ENCODE measurements at places on chromosomes 2 and 18.

DNA sequence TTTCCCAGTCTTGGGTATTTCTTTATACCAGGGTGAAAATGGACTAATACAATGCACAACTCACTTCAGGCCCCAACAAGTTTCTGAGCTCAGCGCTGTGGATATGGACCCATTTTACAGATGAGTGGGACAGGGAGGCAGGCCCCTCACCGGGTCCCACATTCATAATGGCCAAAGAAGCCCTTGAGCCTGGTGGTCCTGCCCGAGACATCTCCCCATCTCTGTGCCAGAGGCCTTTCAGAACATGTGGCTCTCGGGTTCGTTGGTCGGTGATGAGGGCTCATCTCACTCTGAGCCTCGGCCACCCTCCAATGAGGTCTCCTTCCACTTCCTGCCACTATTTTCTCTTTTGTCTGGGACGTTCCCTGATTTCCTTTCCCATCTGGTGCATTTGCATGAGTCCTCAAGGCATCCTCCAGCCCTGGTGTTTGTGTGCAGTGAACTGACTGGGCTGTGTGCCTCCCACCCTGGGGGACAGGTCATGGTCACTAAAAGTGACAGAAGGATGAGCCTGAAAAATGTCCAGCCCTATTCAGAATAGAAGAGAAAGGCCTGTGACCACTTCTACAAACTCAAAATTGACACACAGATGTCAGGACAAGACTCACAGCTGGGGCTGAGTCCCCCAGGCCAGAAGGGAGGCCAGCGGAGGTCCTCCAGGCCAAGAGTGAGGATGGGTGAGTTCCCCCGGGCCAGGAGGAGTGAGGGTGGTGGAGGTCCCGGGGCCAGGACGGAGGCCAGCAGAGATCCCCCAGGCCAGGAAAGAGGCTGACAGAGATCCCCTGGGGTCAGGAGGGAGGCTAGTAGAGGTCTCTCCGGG is 134.5 kb downstream of the PTGR3 start:
- no peak for DNase-seq

GRCh38 chr2:118942031-118942430 is at the start of gene MARCO:
Gene MARCO (plus strand): TSS chr2:118942194. CDS start chr2:118942301, 107 bp downstream.
- no peak for DNase-seq

DNA sequence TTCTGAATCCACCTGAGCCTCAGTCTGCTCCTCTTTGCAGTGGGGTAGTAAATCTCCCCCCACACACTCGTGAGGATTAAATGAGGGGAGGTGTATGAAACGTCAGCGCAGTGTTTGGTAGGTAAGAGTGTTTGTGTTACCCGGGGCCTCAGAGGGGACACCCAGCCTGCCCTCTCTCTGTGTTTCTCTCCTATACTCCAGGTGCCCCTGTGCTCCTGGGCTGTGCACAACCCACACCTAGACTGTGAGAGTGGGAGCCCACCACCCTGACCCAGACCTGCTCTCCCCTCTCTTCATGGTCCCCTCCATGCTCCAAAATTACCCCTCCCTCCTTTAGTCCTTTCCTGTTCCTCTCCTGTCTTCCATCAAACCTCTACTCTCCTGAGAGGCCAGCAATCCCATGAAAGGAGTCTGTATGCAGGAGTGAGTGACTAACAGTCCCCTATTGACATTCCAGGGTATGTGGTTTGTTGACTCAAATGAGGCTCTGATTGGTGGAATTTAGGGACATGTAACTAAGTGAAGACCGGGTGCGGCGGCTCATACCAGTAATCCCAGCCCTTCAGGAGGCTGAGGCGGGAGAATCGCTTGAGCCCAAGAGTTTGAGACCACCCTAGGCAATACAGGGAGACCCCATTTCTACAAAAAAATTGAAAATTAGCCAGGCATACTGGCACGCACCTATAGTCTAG is 10.4 kb downstream of the CIB4 start:
- DNase-seq: no peak

- DNase-seq: no peak
Observed at GRCh38 chr2:183267148-183267827, 143.0 kb downstream of the NUP35 start.

DNA sequence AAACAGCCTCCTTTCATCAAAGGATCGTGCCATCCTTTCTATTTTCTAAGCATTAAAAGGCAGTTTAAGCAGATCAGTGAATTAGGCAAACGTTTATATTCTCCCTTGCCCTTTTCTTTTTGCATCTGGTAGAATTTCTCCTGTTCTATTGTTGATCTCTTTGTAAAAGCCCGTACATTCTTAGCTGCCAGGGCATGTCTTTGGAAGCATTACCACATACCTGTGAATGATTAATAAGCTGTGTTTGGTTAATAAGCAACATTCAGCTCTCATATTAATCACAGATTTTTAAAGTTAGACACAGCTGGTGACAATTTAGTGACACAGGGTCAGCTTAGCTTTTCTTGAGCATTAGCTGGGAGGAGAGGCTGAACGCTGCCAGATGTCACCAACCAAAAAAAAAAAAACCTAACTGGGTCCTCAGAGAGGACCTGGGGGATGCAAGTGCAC is 33.8 kb upstream of the CYP1B1 start:
- no peak for DNase-seq

- no peak for DNase-seq
Observed at GRCh38 chr18:10374195-10374594, 80.2 kb upstream of the APCDD1 start.
